Activated T-cell treated with anti-CD3 and anti-CD28 coated beads, Interleukin-2, amount 50 U/mL, for 1 hour (primary cell): ENCODE measurements at places on chromosomes 1 and 21.

GRCh38 chr21:41751611-41752011, 15.2 kb downstream of the RIPK4 start:
- DNase-seq = no peak

DNA sequence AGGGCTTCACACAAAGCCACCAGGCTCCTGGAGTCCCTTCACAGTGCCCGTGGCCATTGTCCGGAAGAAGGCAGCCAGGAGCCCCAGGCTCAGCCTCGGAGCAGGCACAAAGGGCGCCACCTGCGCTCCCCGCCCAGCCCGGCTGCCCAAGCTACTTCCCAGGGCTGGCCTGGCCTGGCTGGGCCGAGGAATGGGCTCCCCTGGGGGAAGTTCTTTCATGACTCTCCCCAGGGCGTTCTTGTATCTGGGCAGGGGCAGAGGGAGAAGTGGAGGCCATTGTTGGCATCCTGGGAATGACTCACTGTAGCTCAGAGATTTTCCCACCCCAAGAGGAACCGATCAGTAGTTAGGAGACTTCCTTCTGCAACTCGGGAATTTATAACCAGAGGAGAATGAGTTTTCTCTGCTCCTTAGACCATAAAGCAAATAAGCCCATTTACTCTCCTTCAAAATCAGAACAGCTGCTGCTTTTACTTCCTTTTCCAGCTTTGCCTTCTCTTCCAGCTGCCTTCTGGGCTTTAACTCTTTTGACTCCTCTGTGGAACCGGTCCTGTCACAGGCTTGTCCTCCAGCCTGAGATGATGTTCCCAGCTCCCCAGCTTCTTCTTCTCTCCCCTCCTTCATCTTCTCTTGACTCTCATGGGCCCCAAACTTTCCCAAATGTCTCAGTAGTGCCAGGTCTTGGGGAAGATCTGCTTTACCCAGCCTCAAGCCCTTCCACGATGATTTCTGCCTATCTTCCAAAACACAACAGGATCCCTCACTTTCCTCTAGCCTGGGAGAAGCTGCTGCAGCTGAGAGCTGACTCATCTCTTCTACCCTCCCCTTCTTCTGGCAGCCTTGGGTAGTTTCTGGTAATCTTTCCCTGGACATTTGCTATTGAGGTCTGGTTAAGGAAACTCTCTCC, 118.7 kb upstream of the CD34 start:
- DNase-seq = no peak

GRCh38 chr1:218939095-218939494, 234.6 kb upstream of the LYPLAL1 start:
- no peak for DNase-seq

DNA sequence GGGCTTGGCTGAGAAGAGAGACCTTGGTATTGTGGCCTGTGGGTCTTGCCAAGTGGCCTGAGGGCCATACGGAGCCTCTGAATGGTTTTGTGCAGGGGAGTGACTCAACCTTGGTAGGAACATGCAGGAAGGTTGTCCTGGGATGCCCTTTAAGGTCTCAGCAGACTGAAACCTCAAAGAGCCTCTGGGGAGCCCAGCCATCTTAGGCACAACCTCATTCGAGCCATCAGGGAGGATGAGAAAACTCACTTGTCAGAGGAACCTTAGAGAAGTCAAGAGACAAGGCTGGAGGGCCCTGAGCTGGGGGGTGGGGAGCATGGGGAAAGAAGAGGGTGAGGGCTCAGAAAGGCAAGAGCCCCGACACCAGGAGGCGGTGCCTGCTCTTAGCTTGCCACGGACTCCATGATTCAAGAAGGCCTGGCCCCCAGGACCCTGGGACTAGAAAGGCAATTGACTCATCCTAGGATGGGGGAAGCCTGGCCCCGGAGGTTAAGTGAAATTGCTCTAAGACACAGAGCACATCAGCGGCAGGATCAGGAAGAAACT, 13.0 kb downstream of the IFI6 start:
- DNase-seq = no peak
